NCI-H69 (cell line): ENCODE measurements at places on chromosomes 13 and 19.

GRCh38 chr19:7292950-7293761 is 1.1 kb downstream of the INSR start:
- no peak for DNase-seq

- DNase-seq: no peak
These were observed 314.4 kb downstream of the ENOX1 start for GRCh38 chr13:43472339-43472738.

GRCh38 chr13:101382086-101382485 is 34.2 kb downstream of the NALCN start:
- peak; percentile 26 for DNase-seq

DNA sequence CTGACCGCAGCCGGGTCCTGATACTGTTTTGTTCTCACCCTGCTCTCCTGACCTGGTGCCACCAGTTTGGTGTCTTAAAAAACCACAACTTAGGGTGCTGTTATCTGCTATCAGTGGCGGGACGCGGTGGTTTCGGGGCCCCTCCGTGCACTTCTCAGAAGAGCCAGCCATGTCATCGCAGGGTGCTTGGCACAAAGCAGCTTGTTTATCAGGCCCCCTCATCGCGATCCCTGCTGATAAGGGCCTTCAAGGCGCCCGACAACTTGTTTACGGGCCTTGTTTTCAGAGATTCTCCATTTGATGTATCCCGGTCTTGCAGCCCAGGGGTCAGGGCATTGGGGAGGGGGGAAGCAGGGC is 58.1 kb upstream of the KLF2 start:
- no peak for DNase-seq

DNA sequence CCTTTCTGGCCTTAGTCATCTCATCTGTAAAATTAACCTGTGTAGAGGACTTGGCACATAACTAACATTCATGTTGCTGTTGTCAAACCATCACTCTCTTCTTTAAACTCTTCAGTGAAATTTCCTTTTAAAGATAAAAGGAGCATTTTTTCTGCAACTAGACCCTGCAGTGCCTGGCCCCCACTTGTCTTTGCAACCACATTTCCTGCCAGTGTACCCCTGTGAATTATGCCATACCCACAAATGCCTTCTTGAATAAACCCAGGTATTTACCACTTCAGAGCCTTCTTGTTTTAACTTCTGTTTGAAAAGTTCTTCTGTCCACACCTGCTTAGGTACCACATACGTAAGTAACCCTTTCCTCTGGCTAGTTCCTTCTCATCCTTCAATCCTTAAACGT is 118.8 kb downstream of the CDK8 start:
- DNase-seq: no peak

DNA sequence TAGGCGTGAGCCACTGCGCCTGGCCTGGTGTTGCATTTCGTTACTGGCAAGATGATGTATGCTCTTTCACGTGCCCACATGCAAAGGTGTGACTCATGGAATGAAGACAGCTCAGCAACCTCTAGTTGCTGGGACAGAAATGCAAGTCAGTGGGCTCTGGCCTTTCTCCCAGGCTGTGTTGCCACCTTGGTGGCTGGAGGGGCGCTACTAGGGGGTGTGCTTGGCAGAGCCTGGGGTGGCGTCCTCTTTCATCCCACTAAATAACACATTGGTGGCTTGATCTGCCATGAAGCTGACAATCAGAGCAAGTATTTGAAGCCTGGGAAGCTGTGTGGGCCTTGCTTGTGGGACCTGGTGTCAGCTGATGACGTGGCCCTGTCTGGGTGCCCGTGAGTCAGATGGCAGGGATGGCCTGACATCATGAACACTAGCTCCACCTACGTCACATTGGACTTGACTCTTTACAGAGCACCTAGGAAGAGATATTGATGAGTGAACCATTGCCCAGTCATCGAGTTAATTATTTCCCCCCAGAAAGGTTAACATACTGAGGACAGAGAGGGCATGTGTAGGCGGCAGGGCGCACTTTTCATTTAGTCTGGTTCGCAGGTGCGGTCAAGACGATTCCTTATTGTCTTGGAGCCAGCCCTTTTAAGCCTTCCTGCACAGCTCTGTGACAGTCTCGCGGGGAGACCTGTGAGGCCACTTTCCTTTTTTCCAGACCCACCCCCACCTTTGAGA is 154.2 kb downstream of the TM9SF2 start:
- DNase-seq: peak; percentile 61

- DNase-seq: no peak
These were observed 13.4 kb upstream of the MTRF1 start for GRCh38 chr13:41276824-41277223.

DNA sequence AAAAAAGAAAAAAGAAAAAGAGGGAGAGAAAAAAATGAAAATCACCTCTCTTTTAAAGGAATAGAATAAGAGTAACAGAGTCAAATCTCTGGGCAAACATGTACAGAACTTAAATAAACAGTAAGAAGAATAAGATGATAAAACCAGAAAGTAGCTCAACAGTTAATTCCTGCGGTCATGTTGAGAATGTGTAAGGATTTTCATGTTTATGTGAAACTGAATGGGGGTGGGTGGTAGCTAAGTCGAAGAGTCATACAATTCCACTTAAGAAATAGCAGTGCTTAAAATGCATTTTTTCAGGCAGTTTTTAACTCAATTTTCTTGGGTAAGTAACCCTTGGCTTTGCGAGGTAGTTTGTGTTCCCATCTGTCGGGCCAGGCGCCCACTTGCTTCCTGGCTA is 60.9 kb downstream of the PEX11G start:
- no peak for DNase-seq

GRCh38 chr19:11337080-11337479 is 2.4 kb downstream of the RAB3D start:
- no peak for DNase-seq

- peak; percentile 50 for DNase-seq
These were observed 20.6 kb downstream of the FFAR2 start for GRCh38 chr19:35468637-35469036.

GRCh38 chr13:40271931-40272775 is 394.3 kb downstream of the FOXO1 start:
- DNase-seq: no peak

DNA sequence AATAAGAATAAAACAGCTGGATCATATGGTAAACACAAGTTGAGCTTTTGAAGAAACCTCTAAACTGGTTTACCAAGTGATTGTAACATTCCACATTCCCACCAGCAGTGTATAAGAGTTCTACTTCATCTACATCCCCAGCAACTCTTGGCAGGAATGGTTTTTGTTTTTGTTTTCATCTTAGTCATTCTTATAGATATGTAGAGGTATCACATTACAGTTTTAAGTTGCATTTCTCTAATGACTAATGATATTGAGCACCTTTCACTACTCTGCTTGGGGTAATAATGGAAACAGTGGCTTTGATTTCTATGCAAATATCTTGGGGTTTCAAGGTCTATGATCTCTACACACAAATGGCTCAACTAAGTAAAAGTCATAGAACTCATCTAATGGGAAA is 614.5 kb downstream of the TBC1D4 start:
- no peak for DNase-seq

GRCh38 chr13:19782049-19782726 is 557 bp downstream of the PSPC1 start:
- DNase-seq: peak; percentile 60

DNA sequence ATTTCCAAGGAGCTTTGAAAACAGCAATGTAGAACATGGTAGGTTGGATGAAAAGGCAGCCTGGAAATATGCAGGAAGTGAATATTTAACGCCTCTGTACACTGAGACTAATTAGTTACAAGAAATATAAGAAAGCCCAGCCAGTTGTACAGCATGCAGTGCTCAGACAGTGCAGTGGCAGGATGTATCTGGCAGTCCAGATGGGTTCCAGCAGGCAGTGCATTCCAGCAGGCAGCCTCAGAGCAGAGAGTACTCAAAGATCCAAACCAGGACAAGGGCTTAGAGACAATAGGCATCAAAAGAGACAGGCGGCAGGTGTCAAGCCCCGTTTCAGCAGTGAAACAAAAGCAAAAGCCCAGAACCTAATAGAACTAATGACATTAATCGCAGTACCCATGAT is 2776.3 kb downstream of the PCDH9 start:
- peak; percentile 62 for DNase-seq

DNA sequence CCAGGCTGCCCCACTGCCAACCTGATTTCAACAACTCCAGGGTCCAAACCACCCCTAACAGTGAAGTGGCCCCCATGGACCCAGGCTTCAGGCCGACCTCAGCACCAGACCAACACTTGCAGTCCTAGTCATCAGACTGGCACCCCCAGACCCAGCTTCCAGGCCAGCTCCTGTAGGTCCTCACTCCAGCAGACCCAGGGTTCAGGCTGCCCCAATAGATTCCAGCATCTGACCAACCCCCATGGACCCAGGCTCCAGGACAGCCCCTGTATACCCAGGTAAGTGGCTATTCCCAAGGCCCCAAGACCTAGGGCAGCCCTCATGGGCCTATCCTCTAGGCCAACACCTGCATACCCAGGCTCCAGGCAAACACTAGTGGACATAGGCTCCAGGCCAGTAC is 193.8 kb upstream of the OBI1 start:
- DNase-seq: no peak

GRCh38 chr19:11330127-11330526 is 9.3 kb downstream of the RAB3D start:
- peak; percentile 45 for DNase-seq

- DNase-seq: no peak
These were observed 520 bp downstream of the LGALS4 start for GRCh38 chr19:38812009-38812840.
